BJ (cell line): ENCODE measurements at places on chromosomes 1 and 21.

DNA sequence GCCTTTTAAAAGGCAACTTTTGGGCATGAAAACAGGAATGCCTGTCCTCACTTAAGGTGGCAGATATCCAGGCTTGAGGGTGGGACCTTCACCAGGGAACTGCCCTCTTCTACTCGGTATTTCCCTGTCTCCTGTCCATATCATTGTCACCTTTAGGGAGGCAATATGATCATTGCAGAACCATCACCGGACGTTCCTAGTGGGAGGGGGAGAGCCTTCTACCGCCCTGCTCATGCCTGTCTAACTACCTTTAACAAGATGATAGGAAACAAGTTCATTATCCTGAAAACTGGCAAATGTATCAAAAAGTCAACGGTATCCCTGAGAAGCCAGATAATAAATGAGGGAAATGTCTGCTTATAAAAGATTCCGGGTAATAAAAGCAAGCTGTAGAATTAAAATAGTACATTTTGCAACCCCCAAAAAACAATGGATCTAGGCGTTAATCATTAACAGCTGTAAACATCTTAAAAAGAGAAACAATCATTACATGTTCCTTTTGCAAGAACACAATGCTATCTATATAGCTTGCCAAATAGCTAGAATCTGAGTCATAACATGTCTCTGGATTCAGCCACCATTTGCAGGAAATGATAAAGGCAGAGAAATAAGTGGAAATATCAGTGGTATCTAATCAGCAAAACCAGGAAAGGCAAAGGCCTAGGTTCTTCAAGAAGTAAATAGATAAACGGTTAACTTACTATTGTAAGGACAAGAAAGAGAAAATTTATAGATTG lies 852.9 kb upstream of the ADGRL4 start:
- DNase-seq, result peak; percentile 16

DNA sequence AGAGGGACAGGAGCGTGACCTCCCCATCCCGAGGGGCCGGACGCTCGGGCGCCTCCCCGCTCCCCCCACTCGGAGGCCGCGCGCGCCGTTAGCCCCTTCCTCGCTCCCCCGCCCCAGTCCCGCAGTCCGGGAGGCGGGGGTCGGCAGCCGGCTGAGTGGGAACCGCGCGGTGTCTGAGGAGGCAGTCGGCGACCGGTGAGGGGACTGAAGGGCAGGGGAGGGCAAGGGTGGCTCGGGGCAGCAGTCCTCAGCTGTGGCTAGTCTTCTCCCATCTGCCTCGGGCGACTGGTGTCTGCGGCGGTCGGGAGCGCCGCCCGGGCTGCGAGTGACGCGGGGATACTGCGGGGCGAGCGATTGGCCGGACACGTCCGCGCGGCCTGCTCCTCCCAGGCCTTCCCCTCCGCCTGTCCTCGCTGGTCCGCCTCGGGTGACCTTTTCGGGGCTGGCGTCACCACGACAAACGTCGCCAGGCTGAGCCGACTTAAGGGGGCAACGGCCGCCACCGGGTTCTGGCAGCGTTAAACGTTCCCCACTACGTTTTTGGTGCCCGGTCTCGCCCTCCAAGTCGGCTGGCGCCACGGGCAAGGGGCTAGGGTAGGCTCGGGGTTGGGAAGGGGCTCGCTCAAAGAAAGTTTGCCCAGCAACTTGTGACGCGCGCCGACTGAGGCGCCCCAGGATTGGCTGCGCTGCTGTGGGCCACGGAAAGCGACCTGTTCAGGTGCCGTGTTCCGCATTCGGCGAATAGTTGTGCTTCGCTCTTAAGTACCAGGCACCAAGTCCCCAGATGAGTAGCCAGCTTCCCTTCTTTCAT lies 538 bp downstream of the ZNF672 start:
- DNase-seq, result no peak

- no peak for DNase-seq
Measured at GRCh38 chr21:34878501-34878900, 170.6 kb downstream of the RUNX1 start.

GRCh38 chr1:162335126-162335525 lies 41.5 kb downstream of the SPATA46 start:
- DNase-seq, result no peak

- DNase-seq, result no peak
Measured at GRCh38 chr1:160053548-160054365, 16.2 kb downstream of the KCNJ10 start.

DNA sequence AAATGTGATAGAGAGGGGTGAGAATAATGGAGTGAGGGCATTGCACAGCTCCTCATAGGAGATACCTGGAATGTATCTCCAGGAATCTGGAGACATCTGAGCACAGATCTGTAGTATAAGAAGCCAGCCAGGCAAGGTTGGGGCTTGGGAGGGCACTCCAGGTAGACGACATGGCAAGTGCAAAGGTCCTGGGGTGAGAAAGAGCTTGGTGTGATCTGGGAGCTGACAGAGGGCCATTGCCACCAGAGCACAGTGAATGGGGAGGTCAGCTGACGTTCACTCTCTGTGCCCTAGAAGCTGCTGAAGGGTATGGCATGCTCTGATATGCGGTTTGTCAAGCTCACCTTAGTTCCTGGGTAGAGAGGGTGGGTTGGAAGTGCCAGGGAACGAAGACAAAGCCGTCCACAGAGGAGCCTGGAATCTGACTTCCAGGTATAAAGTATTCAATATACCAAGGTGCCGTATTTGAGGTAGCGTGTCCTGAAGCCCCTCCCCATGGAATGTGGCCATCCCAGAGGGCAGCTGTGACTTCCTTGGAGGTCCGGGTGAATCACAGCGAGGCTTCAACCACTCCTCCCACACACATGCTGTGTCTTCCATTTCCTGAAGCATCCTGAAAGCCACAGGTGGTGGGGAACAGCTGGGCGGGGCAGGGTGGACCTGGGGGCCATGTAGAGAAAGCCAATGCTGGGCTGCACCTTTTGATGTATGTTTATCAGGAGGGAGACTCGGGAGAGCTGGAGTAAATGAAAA lies 182.7 kb upstream of the KLHDC7A start:
- DNase-seq, result no peak

DNA sequence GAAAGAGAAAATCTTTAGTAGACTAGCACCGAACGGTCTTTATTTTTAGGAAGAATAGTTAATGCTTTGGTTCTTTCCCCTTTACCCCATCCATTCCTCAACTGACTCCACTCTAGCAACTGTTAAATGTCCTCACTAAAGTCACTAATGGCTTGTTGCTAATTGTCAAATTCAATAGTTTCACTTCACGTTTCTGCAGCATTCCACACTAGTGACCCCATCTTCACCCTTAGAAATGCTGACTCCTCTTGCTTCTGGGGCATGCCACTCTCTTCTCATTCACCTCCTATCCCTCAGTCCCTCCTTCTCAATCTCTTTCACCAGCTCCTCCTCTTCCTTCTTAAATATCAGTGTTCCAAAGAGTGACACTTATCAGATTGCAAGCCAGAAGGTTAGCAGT lies 19.4 kb upstream of the CADM3 start:
- no peak for DNase-seq

GRCh38 chr1:172658871-172659453 lies at the start of gene FASLG:
TSS of gene FASLG (plus strand) at chr1:172659103. CDS start at chr1:172659202, 99 bp downstream.
- no peak for DNase-seq

DNA sequence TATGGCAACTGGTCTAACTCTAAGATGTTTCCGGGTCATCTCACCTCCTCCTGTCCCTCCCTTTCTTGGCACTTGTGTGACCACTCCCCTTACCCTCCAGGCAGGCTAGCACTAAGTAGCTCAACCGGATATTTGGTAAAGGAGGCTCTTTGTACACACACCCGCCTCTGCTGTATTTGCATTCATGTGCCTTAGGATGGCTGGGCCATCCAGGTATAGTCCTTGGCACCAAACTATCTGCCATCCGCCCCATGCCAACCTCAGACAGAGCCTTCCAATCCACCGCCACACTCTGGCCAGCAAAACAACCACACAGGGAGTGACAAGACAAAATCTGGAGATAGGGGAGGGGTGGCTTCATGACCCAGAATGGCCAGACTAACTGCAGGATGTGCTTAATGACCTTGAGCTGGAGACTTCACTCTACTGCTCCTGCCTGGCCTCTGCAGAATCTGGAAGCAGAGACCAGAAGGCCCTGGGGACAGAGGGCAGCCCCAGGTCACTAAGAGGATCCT lies 59.5 kb downstream of the CDK18 start:
- no peak for DNase-seq

- DNase-seq, result no peak
Measured at GRCh38 chr1:8455700-8456307, 137.9 kb downstream of the SLC45A1 start.

DNA sequence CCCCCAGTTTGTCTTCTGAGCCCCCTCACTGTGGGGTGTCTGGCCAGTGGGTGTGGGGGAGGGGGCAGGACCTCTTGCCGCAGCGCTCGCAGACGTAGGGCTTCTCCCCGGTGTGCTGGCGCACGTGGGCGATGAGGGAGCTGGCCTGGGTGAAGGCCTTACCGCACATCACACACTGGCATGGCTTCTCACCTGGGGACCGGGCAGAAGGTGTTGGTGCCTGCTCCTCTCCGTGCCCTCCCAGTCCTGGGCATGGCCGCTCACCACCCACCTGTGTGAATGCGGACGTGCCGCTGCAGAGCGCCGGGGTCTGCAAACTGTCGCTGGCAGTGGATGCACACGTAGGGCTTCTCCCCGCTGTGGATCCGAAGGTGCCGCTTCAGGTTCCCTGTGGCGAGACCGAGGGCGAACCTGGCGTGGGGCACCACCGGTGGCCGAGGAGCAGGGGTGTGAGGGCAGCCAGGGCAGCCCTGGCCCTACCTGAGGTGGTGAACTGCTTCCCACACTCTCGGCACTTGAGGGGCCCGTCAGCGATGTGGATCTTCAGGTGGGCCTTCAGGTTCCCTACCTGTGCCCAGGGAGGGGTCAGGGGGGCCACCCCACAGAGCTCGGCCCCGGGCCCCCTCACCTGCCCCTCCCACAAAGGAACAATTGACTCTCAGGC lies 32.4 kb downstream of the ZBTB17 start:
- no peak for DNase-seq

- peak; percentile 73 for DNase-seq
Measured at GRCh38 chr1:3522564-3523265, 68.2 kb downstream of the ARHGEF16 start.

DNA sequence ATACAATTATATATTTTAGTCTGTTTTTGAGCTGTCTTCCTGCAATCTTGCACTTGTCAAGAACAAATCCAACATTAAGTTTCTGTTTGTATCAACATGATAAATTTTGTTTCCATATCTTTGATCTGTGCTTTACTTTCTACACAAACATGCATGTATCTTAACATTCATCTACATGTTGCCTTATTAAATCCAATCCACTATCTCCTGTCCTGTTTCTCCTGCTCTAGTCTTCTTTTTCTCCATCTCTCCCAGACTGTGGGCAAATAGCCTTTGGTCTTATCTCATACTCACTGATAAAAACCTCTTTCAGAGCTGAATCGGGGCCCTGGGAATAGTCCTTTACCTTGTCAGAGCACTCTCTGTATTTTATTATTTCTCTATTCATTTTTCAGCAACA lies 101.3 kb downstream of the PLPPR4 start:
- DNase-seq, result no peak

- no peak for DNase-seq
Measured at GRCh38 chr1:202577381-202577780, 132.9 kb downstream of the SYT2 start.

DNA sequence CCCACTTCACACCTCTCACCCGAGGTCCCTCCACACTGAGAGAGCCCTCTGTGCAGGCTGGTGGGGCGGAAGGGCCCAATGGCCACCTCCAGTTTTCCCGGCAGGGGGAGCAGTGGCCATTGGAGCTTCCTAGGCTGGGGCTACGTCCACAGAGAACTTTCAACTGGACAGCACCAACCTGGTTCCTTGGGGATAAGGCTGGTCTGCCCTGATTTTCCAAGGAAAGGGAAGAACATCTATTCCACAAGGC lies 20.3 kb upstream of the LAPTM5 start:
- no peak for DNase-seq

DNA sequence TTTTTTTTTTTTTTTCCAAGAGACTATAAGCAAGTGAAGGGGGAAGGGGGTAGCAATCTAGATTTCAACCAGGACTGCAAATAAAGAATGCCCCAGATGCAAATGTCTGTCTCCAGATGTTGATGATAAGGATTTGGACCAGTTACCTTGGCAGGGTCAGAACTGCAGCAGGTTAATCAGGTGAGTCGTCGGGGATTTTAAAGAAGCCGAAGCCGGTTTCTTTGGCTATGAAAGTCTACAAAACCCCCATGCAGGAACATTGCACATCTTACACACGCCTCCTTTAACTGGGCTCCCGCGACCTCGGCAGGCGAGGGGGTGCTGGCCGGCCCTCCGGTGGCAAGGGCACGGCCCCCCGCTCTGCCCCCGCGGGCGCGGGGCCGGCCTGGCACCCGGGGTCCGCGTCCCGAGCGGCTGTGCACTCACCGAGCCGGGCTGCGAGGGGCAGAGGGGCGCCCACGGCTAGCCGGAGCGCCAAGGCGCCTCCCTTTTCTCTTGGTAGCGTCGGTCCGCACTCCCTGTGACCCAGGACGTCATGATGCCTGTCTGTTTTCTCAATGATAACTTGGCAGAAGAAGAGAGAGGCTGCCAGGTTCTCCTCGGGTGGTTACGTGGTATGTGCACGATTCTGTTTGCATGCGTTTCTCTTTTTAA lies 366.3 kb upstream of the ESRRG start:
- DNase-seq, result no peak

DNA sequence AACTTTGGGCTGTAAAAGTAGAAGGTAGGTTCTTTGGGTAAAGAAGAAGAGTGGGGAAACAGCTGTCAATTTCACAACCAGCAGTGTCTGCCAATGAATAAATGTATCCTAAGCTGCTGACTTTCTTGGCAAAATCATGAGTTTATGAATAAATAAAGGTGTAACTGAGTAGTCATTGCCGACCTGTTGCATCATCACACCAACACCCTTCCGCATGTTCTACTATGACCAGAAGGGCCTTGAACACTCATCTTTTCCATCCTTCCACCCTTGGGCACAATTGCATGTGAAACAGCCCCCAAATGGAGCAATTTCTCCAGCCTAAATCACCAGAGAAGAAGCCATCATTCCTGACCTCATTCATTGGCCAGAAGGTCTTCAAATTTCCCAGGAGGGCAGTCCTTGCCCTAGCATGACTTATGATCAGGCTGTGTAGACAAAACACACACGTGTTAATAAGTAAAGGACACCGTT lies 31.2 kb upstream of the QSOX1 start:
- DNase-seq, result no peak

DNA sequence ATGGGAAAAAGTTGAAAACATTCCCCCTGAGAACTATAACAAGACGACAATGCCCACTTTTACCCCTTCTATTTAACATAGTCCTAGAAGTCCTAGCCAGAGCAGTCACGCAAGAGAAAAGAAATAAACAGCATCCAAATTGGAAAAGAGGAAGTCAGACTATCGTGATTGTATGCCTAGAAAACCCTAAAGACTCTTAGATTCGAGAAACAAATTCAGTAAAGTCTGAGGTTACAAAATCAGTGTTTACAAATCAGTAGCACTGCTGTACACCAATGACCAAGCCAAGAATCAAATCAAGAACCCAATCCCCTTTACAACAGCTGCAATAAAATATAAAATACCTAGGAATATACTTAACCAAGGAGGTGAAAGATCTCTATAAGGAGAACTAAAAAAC lies 72.4 kb downstream of the POU2F1 start:
- DNase-seq, result no peak

- DNase-seq, result no peak
Measured at GRCh38 chr1:104463126-104463697, 713.5 kb downstream of the AMY1C start.
